ENCODE measurements at places on chromosomes 16 and 17.

DNA sequence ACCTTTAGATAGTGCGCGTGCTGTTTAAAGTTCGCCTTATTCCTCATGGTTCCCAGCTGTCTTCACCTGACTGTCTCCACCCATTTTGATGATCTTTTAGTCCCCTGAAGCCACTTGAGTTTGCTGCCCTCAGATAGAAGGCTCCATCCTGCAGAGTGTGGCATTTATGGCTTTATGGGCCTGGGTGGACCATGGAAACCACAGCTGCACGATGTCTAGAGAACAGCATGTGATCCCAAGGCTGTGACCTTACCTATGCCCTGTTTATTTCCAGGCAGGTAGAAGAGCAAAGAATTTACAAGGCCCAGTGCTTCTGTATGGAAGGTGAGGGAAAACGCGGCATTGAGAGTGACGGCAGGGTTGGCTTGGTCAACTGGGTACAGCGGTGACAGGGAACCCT, 356.9 kb downstream of the SLC39A11 start:
- no peak for DNase-seq

- DNase-seq, result no peak
Measured at GRCh38 chr17:80055597-80055996, 19.2 kb downstream of the CCDC40 start.

GRCh38 chr16:13994239-13995106, 74.5 kb downstream of the ERCC4 start:
- no peak for DNase-seq

DNA sequence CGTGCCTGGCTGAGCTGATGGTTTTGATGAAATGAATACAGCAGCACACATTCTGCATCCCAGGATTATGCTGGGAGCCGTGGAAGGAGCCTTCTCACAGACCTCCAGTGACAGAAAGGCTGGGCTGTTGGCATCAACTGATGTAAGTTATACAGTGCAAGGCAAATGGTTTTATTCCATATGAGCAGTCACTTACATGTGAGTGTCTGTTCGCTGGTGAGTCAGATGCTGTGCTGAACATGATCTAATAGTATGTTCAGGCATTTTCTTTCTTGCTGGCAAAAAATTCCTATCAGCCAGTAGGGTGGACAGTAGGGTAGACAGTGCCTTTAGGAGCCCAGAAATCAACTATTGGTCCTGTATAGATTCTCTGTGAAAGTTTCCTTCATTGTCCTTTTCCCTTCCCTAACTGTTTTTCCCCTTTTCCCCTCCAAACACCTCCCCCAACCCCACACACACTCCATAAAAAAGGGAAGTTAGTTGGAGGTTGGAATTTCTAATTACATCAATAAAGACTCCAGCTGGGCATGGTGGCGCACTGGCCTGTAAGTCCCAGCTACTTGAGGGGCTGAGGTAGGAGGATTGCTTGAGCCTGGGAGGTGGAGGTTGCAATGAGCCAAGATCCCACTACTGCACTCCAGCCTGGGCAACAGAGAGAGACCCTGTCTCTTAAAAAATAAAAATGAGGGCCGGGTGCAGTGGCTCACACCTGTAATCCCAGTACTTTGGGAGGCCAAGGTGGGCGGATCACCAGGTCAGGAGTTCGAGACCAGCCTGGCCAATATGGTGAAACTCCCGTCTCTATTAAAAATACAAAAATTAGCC, 36.2 kb downstream of the LDHD start:
- DNase-seq, result no peak

DNA sequence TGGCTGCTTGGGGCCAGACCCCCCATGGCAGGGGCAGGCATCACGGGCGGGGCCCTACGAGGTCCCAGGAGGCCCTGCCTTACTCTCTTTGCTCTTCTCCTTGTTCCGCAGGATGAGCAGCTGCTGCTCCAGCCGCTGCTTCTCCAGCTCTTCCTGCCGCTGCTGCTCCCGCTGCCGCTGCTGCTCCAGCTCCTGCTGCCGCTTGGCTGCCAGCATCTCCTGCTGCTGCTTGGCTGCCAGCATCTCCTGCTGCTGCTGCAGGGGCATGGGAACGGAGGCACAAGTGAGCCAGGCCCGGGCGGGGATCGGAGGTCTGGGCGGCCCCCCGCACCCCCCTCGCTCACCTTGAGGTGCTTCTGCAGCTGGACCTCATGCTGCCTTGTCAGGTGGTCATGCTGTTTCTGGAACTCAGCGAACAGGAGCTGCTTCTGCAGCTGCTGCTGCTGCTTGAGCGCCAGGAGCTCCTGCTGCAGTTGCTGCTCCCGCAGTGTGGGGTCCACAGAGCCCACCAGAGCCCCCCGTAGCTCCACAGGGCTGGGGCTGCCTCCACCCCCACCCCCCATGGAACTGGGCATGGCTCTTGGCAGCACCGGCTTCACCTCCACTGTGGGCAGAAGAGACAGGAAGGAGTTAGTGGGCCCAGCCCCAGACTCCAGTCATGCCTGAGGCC, 22.8 kb downstream of the G6PC3 start:
- DNase-seq, result no peak

- DNase-seq, result no peak
Measured at GRCh38 chr17:75366432-75366831, 39.0 kb downstream of the GRB2 start.

DNA sequence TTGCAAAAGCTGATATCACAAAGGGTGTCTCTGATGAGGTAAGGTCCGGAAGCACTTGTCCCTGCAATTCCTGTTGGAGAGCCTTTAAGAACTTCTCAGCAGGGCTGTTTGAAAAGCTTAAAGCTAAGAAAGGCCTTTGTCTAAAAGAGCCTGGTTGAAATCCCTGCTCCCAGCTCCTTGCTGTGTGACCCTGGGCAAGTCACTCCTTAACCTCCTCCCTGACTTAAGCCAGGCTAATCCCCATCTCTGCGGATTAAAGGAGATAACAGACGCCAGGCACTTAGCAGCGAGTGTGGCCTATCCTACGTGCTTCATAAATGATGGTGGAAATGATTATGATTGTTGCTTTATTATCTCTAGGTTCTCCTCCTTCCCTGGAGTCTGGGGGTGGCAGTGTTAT, 368.0 kb upstream of the RBFOX1 start:
- no peak for DNase-seq

GRCh38 chr17:62737513-62737912, 70.6 kb downstream of the MARCHF10 start:
- no peak for DNase-seq

DNA sequence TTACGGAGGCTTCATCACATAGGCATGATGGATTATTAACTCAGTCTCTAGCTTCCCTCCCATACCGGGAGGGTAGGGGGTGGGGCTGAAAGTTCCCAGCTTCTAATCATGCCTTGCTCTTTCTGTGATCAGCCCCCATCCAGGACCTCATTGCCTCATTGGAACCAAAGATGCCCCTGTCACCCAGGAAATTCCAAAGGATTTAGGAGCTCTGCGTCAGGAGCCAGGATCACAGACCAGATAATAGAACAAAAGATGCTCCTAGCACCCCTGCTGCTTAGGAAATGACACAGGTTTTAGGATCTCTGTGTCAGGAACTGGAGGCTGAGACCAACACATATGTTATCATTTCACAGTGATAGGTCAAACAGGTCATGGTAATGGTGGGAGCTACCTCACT, 9.7 kb downstream of the USB1 start:
- no peak for DNase-seq

- DNase-seq, result no peak
Measured at GRCh38 chr17:61398721-61399130, 917 bp upstream of the TBX2 start.

- no peak for DNase-seq
Measured at GRCh38 chr16:56451753-56452689, 667 bp downstream of the OGFOD1 start.

DNA sequence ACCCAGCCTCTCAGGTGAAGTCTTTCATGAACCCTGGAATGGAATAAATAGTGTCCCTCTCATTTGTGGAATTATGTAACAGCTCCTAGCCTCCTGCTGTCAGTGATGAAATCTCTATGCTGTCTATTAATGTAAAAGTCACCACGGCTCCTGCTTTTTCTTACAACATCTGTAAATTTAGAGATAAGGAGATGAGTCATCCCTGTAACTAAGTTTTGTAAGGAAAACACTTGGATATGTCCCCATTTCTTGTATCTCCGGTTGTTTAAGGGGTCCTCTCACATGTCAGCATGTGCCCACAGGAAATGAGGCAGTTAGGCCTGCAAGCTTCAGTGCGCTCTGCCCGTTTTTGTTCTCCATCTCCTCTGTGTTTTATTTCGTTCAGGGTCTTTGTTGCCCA, 2.8 kb upstream of the NAT9 start:
- no peak for DNase-seq

DNA sequence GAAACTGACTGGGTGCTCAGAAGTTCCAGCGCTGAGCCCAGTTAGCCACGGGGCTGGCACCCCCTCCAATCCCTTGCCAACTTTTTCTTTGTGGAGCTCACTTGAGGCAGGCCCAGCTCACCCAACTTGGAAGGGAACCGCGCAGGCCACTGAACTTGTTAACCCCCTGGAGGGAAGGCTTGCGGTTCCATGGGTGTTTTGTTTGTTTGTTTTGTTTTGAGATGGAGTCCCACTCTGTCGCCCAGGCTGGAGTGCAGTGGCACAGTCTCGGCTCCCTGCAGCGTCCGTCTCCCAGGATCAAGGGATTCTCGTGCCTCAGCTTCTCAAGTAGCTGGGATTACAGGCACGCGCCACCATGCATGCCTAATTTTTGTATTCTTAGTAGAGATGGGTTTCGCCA, 34.1 kb upstream of the NDRG4 start:
- no peak for DNase-seq

DNA sequence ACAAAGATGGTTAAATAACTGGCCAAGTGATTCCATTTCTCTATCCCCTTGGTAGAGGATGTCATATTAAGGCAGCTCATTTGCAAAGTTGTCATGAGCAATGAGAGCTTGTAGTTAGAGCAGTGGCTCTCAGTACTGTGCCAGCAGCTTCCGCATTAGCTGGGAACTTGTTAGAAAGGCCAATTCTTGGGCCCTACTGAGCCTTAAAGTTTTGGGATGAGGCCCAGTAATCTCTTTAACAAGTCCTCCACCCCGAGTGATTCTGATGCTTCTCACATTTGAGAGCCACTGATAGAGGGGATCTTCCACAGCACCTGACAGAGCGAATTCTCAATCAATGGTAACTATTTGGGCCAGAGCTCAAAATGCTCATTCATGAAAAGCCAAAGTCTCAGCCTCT, 20.2 kb upstream of the CCL1 start:
- no peak for DNase-seq

GRCh38 chr16:58516768-58517107, 1.4 kb downstream of the SETD6 start:
- DNase-seq, result no peak

DNA sequence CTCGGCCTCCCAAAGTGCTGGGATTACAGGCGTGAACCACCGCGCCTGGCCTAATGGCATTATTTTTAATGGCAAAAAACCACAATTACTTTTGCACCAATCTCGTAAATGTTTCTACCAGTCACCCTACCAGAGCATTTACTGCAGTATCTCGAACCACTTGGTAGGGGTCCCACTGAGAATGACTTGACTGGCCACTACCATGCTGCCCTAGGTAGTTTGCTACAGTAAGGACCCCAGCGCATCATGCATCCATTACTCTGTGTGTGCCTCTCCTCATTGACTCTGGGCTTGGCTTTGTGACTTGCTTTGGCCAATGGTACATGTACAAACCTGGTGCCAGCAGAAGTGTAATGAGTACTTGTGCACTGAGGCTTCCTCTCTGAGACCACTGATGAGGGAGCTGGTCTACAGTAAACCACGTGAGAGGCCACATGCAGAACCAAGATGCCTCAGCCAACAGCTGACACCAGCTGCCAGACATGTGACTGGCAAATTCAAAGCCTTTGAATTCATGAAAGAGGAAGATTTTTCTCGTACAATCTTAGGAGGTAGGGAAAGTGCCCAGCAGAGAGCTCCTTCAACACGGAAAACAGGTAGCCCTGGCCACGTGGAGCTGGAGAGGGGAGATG, 421.7 kb upstream of the C16orf82 start:
- no peak for DNase-seq

DNA sequence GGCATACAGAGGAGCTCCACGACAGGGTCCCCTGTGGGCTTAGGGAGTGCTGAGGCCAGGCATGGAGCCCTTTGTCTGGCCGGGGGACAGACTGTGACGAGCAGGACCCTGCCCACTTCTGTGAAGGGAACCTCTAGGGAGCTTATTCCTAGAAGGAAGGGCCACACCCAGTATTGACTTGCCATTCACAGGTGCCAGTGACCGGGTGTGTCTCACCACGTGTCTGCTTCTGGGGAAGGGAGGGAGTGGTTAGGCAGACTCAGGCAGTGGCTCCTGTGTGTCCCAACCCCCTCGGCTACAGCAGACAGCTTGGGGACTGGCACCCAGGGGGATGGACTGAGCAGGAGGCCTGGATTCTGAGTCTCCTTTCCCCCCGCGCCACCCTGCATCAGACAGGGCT, 57.2 kb downstream of the SOCS1 start:
- DNase-seq, result no peak

DNA sequence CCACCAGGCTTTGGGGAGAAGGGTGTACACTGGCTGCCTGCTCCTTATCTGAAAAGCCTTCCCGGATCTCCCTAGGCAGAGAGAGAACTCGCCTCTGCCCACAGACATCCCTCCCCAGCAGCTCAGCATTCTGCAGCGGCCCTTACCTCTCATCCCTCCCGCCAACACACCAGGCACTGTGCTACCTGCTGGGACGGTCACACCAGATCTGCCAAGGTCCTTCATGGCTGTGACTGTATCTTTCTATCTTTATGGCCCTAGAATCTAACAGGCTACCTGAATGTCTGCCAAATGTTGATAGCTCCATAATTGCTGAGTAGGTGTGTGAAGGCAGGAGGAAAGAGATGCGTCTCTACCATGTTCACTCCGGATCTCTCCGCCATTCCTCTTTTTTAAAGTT, 7.9 kb downstream of the TSNAXIP1 start:
- no peak for DNase-seq

GRCh38 chr17:83119987-83120864, 40.8 kb downstream of the METRNL start:
- no peak for DNase-seq

DNA sequence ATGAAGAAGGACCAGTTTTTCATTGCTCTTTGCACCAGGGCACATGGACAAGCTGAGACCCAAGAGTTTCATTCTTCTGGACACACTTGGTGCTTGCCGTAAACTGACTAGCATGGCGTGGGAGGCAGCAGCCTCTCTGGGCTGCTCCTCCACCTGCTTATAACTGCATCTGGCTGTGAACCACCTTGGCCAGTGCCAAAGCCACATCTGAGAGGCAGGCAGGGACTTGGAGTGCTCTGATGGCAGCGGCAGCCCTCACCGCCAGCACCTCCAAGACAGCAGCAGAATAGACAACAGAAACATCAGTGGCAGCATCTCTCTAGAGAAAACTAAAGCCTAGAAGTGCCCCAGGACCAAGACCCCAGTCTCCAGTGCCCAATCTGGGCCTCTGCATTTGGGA, 4.7 kb downstream of the KRT37 start:
- DNase-seq, result no peak

DNA sequence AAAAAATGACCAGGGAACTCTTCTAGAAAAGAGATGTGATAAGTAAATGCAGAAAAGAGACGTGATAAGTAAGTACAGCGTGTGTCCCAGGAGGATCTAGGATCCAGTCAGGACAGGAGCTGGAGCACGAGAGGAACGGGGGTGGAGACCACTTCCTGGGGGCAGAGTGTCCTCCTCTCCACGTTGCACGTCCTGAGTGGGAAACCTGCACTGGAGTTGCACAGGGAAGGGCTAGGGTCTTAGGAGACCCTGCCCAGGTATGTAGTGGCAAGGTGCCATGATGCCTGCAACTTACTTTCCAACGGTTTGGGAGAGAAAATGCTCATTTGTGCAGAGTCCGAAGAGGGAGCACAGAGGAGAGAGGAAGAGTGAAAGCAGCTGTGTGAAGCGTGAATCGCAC, 55.8 kb downstream of the RNF213 start:
- no peak for DNase-seq

- no peak for DNase-seq
Measured at GRCh38 chr16:3536271-3536731, 35.5 kb downstream of the CLUAP1 start.

Measured in dorsolateral prefrontal cortex (tissue), 122 donors.